ENCODE measurements at places on chromosomes 5 and 9.

GRCh38 chr5:115396688-115397087, 100.2 kb upstream of the CCDC112 start:
- DNase-seq = no peak

- DNase-seq = no peak
Observed at GRCh38 chr9:126326228-126327005, at the start of gene MVB12B. Gene MVB12B (plus strand): TSS chr9:126326829. CDS start chr9:126326930, 101 bp downstream.

- no peak for DNase-seq
Observed at GRCh38 chr5:33401482-33402390, 39.0 kb upstream of the TARS1 start.

- DNase-seq = peak; percentile 34
Observed at GRCh38 chr9:14030375-14031059, 283.4 kb downstream of the NFIB start.

- DNase-seq = no peak
Observed at GRCh38 chr5:91397791-91398190, 14.7 kb upstream of the ARRDC3 start.

All from AG04450 (cell line).